ENCODE measurements at places on chromosomes 6 and 20. TPM values are rescaled to one million over a fixed set of nuclear protein-coding genes. Genes with fewer than 3 reads are reported as not detected.

KIAA0408 gene
- 110 TPM for total RNA-seq

DYNLT2 gene
- total RNA-seq: 1.7 TPM

HLA-G gene
- not detected for total RNA-seq

DOK5 gene
- total RNA-seq: 30.8 TPM

SPTLC3 gene
- not detected for total RNA-seq

SMIM13 gene
- total RNA-seq: 10.6 TPM

SIRPA gene
- total RNA-seq: 0.34 TPM
